ENCODE measurements at places on chromosomes 6 and 20. TPM values are rescaled to one million over a fixed set of nuclear protein-coding genes. Genes with fewer than 3 reads are reported as not detected.

- H3K4me3 ChIP-seq, result no peak overlapping the region
- no peaks in the 10 kb centered on the region for H3K36me3 ChIP-seq
- 0 out of 2 replicates have a peak overlapping the region, but pooled peaks have one; percentile 1 for H3K27ac ChIP-seq
- H3K4me1 ChIP-seq, result peaks cover 16% of the 10 kb centered on the region
- peak; percentile 13 for DNase-seq
- no peaks in the 10 kb centered on the region for H3K27me3 ChIP-seq
Observed at GRCh38 chr6:143647732-143648131, 30.0 kb upstream of the PHACTR2 start.

GRCh38 chr6:74720923-74721322, 484.9 kb downstream of the COL12A1 start:
- no peaks in the 10 kb centered on the region for H3K4me1 ChIP-seq
- no peak for DNase-seq
- H3K36me3 ChIP-seq, result no peaks in the 10 kb centered on the region
- no peak overlapping the region for H3K4me3 ChIP-seq
- H3K27ac ChIP-seq, result no peak overlapping the region

- no peak overlapping the region for H3K4me3 ChIP-seq
- no peaks in the 10 kb centered on the region for H3K27me3 ChIP-seq
- H3K36me3 ChIP-seq, result no peaks in the 10 kb centered on the region
- no peak overlapping the region for H3K27ac ChIP-seq
- DNase-seq, result no peak
Observed at GRCh38 chr6:115783402-115784061, 277.2 kb downstream of the FRK start.

DNA sequence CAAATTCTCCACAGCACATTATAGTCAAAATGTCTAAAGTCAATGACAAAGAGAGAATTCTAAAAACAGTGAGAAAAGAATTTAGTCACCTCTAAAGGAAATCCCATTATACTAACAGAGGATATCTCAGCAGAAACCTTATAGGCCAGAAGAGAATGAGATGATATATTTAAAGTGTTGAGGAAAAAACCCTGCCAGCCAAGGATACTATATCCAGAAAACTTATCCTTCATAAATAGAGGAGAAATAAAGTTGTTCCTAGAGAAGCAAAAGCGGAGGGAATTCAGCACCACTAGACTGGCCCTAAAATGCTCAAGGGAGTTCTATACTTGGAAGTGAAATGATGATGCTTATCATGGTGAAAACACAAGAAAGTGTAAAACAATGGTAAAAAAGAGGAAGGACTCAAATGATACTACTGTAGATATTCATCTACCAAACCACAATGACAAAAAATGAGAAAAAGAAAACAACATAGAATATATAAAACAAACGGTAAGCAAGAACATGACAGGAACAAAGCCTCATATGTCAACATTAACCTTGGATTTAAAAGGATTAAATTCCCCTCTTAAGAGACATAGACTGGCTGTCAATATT, 16.7 kb downstream of the GPRC6A start:
- peaks cover 10% of the 10 kb centered on the region for H3K4me1 ChIP-seq
- DNase-seq, result no peak
- H3K27ac ChIP-seq, result no peak overlapping the region
- H3K27me3 ChIP-seq, result no peaks in the 10 kb centered on the region
- H3K4me3 ChIP-seq, result no peak overlapping the region

- H3K4me1 ChIP-seq, result peaks cover 34% of the 10 kb centered on the region
- no peak overlapping the region for H3K4me3 ChIP-seq
- H3K27me3 ChIP-seq, result peaks cover 4% of the 10 kb centered on the region
- DNase-seq, result no peak
Observed at GRCh38 chr6:136586295-136586694, 36.1 kb upstream of the MAP7 start.

Gene FRS3
- 7.8 TPM for total RNA-seq
